Activated T-cell treated with anti-CD3 and anti-CD28 coated beads, Interleukin-2, amount 50 U/mL, for 48 hours (primary cell): ENCODE measurements at places on chromosomes 5 and 9.

DNA sequence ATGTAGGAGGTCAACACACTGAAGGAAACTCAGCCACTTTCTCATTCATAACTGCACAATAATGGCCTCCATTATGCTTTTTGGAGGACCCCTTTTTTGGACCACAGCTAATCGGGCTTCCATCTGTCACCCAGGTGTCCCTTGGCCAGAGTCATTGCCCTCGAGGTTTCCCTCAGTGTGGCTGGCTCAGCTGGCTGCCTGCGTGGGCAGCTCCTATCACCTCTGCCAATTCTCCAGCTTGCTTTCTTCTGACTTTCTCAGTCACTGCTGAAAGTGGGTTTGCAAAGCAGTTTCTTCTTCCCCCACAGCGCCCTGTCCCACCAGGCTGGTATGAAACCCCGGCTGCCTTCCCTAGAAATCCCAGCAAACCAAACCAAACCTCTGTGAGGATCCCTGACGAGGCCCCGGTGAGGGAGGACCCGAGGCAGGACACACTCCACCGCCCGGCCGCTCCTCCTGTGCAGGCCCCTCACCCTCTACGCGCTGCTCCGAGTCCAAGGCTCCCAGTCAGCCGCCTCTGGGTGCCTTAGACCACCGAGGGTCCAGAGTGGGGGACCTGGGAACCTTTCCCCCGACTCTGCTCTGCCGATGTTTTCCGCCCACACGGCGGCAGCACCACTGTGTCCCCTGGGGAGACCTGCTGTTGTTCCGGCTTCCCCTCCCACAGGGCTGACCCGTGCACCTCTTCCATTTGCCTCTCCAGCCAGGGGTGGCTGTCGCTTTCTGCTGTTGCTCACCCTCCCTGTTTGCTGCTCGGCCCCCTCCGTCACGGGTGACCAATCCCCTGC lies 109.5 kb downstream of the TENT4A start:
- DNase-seq, result no peak

DNA sequence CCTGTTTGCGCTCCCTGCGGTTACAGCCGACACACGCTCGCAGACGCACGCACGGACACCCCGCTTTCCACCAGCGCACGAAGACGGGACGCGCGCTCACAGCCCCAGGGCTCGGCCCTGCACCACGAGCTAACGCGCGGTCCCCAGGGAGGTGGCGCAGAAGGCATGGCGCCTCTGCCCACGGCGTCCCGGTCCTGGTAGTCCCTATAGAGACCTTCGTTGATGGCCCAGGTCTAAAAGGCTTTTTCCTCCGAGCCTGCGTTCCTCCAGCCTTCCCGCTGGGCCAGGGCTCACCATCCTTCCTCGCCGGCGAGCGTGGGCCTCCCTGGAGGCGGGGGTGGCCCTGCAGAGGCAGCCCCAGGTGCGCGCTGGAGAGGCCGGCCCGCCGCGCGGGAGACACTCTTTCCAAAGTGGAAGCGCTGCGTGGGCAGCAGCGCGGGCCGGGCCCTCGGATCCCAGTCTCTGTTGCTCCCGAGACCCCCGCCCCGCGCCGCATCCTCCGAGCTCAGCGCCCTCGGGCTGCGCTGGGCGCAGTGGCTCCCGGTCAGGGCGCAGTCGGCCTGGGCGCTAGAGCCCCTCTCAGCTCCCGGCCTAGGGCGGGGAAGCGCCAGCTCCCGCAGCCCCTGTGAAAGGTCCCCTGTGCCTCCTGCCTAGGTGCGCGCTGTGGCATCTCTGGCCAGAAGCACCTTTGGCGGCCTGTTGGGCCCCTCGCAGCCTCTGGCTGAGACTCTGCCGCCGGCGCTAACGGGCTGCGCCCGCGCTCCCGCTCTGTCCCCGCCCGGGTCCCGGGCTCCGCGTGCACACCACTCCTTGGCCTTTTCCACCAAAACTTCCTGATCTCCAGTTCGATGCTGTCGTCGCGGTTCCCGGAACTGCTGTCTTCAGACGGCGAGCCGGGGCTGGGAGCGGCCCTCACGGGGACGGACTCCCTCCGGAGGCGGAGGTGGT lies 31.9 kb upstream of the FANCC start:
- DNase-seq, result peak; percentile 26

GRCh38 chr9:113999256-114000062 lies 78.6 kb downstream of the AMBP start:
- DNase-seq, result no peak

DNA sequence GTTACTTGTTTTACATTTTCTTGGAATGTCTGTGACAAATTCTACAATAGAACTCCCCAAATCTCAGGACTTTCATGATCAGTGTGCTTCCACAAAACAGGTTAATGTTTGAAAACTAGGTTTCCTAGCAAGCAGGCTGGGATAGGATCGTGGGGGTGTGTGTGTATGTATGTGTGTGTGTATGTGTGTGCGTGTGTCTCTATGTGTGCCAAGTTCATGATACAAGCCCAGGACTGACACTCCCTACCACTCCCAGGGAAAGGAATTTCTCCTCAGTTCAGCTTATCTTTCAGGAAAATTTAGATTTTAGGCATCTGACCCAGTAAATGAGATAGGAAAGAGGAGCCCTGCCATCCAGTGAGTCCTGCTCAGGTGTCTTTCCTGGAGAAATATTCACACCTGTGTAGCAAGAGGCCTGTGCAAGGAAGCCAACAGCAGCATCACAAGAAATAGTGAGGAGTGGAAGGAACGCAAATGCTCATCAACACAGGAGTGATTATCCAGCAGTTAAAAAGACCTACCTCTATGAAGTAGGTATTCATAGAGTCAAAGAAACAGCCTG lies 13.8 kb upstream of the ABLIM3 start:
- DNase-seq, result no peak

DNA sequence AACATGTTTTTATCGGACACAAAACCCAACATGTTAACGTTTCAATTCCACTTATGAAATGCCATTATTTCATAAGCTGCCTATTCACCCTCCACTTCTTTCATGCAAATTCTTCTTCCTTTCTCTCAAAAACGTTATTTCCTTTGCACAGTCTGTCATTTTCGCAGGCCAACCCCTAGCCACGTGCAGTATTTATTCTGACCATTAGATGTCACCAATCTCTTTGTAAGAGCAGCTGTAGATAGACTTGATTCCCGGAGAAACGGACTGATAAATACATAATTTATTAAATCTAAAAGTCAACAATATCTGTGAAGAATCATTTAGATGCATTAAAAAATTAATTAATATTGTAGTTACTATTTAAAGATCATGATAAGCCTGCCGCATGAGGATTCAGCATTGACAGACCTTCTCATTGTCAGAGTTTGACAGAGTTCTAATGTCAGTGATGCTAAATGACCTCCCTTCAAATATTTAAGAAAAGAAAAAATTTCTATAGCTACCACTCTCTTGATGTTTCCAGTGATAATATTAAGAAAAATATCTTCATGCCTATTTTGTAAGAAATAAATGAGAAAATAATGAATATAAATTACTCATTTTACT lies 933.6 kb downstream of the CDH12 start:
- DNase-seq, result no peak

DNA sequence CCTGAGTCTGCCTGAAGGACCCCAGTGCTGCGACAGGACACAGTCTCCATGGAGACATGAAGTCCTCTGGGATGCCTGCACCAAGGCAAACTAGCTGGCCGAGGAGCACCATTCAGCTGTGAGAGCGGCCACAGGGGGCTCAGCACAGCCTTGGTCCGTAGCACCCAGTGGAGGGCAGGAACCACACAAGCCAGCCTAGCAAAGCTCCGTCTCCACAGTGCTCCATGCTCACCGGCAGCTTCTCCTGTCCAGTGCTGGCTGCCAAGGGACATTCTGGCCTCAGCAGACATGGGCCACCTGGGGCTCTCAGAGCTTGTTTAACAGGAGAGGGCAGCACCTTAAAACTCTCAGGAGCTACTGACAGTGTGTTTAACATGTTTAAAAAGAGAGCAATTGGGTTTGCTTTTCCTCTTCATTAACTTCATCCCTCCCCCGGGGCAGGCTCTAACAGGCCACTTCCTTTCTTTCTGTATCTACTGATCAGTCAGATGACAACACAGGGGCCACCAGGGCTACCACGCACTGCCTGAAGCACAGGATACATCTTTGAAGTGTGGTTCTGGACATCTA lies 57.0 kb downstream of the SECISBP2 start:
- DNase-seq, result no peak

GRCh38 chr5:179411161-179411841 lies 66.0 kb upstream of the ADAMTS2 start:
- no peak for DNase-seq

- no peak for DNase-seq
Observed at GRCh38 chr9:94985649-94986048, 259.1 kb downstream of the AOPEP start.

DNA sequence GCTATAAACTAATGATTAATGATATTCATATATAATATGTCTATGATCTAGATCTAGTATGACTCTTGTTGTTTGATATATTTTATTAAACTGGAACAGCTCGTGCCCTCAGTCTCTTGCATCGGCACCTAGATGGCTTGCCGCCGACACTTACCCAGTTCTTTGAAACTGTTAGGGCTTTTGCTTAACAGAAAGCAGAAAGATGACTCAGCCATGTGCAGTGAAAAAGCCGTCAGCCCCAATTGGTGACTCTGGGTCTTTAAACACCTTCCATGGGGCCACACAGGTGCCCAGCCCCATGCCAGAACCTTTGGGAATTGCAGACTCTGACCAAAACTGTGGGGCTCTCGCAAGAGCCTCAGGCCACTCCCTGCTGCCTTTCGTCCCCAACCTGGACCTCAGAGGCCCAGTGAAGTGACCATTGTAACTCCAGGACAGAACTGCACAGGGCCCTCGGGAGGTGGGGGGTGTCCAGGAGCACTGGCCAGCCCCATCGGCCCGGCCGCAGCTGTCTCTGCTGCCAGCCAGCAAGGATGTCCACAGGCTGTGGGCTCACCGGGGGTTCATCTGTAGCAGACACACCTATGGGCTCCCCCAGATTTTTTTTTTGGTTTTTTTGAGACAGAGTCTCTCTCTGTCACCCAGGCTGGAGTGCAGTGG lies 7.8 kb downstream of the LCN10 start:
- DNase-seq, result no peak

DNA sequence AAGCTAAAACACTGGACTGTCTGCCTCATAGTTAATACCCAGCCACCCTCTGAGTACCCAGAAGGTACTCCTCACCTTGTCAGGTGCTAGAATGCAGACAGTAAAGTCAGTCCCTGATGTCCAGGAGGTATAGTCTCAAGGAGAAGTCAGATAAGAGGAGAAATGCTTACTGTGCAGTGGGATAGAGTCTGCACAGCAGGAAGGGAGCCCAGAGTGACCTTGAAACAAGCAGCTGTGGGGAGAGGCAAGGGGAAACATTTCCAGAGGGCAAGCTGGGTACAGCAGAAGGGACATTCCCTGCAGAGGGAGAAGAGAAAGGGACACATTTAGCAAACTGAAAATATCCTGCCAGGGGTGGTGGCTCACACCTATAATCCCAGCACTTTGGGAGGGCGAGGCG lies 122.7 kb downstream of the GCNT1 start:
- DNase-seq, result no peak

- no peak for DNase-seq
Observed at GRCh38 chr5:167029488-167029887, 1262.0 kb upstream of the WWC1 start.

GRCh38 chr5:177242304-177242703 lies 61.2 kb downstream of the RAB24 start:
- DNase-seq, result no peak

DNA sequence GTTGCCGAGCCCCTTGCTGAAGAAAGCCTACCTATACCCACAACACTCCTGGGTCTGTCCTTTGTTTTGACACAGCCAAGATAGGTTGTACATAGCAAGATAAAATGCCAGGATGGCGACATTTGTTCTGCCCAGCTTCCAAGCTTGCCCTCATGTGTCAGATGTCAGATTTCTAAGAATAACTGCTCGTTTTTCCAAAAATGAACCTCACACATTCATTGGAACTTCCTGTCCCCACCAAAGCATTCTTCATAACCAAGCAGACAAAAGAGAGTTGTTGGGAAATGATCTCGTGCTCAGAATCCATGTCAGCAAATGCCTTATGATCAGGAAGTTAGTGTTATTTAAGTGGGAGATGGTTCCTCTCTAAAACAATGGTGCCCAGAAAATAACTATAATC lies 210.1 kb downstream of the ZNF608 start:
- no peak for DNase-seq

DNA sequence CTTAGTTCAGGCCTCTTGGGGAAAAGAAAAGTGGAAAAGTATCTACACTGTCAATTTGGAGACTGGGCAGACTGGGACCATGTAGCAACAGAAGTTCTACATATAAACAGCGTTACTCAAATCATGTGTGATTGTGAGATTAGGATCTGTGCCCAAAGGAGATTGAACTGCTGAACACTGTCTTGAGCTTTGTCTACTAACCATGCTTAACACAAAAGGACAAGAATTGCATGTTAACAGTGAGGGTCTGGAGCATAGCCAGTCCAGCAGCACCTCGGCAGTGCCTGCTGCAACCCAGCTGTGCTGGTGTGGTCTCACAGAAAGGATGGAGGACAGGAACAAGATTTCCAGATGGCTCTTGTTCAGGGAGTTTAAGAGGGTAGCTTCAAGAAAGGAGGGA lies 5.7 kb downstream of the PAM start:
- DNase-seq, result no peak
